ENCODE measurements at places on chromosomes 4 and X.

DNA sequence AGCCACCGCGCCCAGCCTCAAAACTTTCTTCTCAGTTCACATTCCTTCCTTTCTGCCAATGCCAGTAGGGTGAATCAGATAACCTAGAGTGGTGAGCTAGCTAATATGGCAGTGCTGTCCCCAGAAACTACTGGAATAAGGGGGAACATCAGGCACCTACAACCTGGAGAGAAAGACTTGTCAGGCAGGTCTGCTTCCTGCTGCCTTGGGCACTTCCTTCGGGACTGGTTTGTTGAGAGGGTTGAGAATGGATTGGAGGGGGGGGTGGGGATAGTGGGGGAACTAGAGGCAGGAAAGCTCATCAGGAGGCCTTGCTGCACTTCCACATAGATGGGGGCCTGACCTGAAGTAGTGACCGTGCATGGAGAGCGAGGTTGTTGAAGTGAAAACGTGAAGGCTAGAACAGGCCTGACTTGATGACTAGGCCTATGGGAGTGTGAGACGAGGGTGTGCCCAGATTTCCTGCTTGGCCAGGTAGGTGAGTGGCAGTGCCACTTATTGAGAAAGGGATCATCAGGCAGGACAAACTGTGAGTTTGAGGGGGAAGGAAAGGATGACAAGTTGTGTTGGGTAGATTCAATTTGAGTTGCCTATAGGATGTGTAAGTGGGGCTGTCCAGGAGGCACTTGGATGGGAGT lies 33.4 kb downstream of the SLC25A5 start:
- DNase-seq, result no peak

DNA sequence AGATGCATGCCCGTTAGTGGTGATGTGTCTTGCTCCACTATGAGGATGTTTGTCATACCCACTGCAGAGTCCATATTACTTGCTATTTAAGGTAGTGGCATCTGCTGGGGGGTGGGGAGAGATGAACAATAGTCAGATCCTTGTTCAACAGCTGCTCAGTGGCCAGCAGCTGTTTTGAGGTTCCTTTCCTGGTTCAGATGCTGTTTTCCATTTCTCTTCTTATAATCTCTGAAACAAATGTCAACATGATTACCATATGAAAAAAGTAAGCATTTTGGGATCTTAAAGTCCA lies 1567.9 kb upstream of the TENM3 start:
- no peak for DNase-seq

DNA sequence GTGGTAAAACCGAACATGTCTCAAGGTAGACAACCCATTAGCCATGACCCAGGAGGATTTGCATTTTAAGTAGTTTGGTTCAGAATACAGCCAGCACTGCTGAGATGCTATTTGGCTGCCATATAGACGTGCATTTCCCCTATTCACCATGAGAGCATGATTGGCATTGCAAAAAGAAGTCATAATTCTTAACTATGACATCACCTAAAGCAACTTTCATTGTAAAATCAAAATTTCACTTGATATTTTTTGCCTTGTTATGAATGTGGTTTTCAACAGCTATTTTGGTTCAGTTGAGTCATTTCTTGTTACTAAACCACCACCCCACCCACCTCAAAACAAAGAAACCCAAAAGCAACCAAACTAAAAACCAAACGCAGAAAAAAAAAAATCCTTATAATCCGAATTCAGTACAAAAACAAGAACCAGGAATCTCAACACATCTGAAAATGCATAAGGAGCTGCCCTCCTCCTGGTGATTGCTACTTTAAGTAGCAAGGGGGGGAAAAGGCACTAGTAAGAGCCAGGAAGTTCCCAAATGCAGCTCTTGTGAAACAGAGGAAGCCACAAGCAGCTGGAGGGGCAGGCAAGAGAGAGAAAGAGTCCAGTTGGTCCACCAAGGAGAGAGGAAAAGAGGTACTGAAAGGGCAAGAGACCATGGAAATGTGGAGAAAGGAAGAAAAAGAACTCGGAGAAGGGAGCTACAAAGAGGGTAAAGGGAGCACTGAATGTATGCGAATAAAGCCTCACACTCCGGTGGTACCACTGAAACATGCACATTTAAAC lies 3.1 kb downstream of the SLITRK4 start:
- DNase-seq, result no peak

DNA sequence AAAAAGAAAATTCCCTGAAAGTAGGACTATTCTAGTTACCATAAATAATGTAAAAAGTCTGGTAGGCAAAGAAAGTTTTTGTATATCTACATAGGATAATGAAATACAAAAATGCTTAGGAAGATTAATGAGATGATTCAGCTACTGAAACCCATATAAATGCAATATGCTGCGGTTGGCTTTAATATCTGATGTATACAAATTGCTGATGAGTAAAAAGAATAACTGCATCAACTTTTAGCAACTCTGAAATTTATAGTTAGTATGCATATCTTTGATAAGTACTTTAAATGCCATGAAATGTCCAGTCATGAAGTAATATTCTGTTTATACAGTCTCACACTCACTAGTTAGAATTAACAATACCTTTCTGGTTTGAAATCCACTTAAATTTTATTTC lies 404.8 kb downstream of the TLL1 start:
- no peak for DNase-seq

GRCh38 chr4:153119626-153120025 lies 84.6 kb upstream of the TRIM2 start:
- no peak for DNase-seq

DNA sequence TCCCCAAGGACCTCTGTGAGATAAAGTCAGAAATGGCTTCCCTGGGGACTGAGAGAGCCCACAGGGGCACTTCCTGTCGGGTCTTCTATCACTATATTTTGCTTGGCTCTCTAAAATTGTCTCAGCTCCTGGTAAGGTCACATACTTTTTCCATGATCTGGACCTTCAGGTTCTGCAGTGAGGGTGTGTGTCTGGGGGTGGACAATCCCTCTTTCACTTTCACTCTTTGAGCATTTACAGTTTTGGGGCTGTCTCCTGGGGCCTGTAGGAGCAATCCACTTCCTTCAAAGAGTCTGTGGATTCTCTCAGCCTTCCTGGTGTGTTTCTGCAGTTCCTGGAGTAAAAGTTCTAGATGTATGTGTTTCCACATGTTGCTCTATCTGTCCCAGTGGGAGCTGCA lies 335.7 kb downstream of the FSTL5 start:
- DNase-seq, result no peak

Data from foreskin keratinocyte (primary cell).